DMS153 (cell line): ENCODE measurements at places on chromosomes 16 and 17.

GRCh38 chr17:82547981-82548380, 28.4 kb downstream of the FOXK2 start:
- DNase-seq, result no peak

- DNase-seq, result no peak
Observed at GRCh38 chr16:71726476-71727315, 2.2 kb upstream of the PHLPP2 start.

DNA sequence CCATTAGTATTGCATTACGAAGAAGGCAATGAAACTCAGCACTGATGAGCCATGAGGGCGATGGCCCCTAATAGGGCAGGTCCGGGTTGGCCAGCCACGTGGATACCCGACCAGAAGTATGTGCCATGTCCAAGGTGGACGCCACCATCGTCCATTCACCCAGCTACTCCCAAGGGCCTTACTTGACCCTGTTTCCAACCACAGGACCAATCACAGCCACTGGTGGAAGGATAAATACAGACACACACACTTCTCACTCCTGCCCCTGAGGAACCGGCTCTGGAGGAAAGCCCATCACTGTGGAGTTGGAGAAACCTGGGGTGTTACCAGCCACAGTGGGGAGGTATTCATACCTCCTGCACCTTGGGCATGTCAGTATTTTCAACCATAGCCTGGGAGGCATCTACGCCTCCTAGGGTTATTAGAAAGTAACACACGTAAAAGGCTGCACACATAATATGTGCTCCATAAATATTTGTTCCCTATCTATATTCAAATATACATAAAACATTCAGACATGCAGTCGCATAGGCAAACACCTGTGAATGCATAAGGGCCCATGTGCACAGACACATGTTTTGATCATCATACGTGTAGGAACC, 5.4 kb upstream of the ITGA3 start:
- no peak for DNase-seq

DNA sequence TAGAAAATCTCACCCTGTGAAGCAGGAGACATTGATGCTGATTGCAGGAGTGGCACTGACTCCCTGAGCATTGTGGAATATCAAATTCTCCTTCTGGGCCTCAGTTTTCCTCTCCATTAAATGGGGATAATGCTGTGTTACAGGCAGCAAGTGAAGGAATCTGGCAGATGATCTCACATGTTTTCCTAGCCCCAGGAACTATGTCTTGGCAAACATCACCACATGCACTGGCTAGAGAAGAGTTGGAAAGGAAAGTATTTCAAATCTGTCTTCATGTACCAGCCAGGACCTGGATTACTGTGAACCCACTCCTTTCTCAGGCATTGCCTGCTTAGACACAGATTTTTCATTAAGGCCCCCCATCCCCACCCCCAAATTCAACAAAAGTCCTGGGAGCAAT, 13.6 kb upstream of the CCL8 start:
- DNase-seq, result no peak

- no peak for DNase-seq
Observed at GRCh38 chr17:7824021-7824924, 9.7 kb upstream of the KDM6B start.

DNA sequence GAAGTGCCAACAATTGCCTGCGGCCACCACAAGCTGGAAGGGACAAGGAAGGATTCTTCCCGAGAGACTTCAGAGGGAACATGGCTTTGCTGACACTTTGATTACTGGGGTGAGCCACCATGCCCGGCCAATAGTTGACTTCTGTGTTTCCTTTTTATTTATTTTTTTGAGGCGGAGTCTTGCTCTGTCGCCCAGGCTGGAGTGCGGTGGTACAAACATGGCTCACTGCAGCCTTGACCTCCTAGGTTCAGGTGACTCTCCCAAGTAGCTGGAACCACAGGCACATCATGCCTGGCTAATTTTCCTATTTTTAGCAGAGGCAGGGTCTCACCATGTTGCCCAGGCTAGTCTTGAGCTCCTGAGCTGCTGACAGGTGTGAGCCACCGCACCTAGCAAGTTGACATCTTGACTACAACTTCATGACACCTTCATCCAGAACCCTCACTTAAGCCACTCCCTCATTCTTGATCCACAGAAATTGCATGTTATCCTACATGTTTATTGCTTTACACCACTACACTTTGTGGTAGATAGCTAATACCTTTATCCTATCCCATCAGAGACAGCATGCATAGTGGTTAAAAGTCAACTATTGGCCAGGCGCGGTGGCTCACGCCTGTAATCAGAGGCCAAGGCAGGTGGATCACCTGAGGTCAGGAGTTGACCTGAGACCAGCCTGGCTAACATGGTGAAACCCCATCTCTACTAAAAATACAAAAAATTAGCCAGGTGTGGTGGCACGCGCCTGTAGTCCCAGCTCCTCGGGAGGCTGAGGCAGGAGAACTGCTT, 16.1 kb upstream of the GPRC5C start:
- DNase-seq, result no peak

DNA sequence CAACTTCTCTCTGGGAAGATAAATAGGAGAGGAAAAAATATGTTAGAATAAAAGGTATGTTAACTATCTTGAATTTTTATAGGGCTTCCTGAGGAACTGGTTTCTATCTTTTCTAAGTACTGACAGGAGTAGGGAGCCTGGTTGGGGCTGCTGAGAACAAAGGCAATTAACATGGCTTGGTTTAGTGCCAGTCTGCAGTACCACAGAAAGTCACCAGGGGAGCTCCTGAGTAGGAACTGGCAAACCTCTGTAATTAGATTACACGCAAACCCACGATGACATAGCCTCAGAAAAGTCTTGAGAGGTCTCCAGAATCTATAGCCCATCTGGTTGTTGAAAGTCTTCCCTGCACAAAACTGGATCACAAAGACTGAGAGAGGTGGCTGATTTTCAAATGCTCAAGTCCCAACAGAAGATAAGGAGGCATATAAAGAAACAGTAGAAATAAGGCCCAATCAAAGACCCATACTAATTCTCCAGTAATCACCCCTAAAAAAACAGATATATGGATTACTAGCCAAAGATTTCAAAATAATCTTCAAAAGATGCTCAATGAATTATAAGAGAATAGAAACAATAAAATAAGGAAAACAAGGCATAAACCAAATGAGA, 11.7 kb upstream of the CNTNAP4 start:
- no peak for DNase-seq

GRCh38 chr16:86625029-86625428, 46.7 kb downstream of the FOXL1 start:
- DNase-seq, result no peak

- DNase-seq, result no peak
Observed at GRCh38 chr16:20874088-20874581, 26.0 kb downstream of the DCUN1D3 start.
